Stimulated activated CD8-positive, alpha-beta memory T cell treated with anti-CD3 and anti-CD28 coated beads, Interleukin-7, amount 100 ng/mL, for 4 hours (primary cell): ENCODE measurements at places on chromosomes 4 and X.

- DNase-seq, result no peak
These were observed 301.6 kb downstream of the NAF1 start for GRCh38 chr4:162865102-162865501.

- no peak for DNase-seq
These were observed 168.5 kb upstream of the STK26 start for GRCh38 chrX:131854581-131854980.

DNA sequence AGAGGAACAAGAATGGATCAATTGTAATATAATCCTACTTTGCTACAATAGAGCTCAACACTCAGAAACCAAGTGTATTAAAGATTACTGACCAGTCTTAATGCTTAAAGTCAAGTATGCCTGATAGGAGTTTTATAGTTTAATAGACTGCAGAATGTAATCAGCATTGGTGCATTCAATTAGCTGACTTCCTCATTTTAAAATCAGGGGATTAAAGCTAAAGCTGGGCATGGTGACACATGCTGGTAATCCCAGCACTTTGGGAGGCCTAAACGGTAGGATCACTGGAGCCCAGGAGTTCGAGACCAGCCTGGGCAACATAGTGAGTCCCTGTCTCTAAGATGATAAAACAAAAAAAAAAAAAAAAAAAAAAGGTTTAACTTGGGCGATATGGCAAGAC lies 10.8 kb downstream of the HNRNPDL start:
- no peak for DNase-seq

DNA sequence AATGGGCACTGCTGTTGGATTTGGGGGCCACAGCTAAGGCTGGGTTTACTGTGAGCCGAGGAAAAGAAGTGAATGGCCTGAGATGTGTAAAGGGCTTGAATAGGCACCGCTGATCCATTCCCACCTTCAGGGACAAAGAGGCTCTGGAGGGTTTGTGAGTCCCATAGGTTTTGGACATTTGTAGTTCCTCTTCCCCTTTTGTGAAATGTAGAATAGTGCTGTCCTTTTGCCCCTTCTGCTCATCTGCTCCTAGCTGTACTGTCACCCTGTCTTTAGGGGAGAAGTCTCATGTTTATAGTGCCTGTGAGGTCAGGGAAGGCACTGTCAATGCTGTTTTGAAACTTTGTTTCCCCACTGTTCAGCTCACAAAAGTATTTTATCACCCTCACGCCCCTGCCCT lies 26.4 kb upstream of the CLCN4 start:
- DNase-seq, result no peak

DNA sequence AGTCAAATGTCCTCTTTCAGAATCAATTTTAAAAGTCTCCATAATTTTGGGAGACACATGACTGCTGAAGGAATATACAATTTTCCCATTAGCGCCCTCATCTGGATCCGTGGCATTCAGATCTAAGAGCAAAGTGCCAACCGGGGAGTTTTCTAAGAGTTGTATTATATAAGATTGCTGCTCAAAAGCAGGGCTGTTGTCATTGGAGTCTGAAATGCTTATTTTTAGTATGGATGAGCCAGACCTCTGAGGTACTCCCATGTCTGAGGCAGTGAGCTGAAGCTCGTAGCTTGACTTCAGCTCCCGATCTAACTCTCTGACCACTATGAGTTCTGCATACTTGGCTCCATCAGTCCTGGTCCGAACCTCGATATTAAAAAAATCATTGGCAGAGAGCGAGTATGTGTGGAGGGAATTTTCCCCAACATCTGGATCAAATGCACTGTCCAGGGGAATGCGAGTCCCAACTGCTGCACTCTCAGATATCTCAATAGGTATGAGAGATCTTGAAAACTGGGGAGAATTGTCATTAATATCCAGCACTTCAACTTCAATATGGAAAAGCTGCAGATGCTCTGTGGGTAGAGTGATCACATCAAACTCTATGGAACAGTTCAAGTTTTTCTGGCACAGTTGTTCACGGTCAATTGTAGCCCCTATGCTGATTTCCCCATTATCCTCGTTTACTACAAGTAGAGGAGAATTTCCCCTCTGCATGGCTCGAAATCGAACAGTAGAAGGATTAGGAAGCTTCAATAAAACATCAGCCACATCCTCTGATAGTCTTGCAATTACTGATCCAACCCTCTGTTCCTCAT lies 917 bp downstream of the PCDH18 start:
- DNase-seq, result no peak

DNA sequence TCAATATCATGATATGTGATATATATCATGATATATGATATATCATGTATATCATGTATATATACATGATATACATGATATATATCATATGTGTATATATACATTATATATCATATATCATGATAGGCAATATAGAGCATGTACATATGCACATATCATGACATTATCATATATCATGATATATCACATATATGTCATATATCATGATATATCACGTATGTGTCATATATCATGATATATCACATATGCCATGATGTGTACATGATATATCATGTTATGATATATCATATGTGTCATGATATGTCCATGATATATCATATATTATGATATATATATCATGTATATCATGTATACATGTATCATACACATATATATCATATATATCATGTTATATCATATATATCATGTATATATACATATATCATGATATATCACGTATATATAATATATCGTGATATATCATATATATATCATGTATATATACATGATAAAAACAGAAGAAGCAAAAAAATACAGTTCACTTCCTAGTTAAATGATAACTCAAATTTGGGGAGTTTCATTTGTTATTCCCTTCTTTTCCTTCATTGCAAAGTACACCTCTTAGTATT lies 670.1 kb upstream of the EPHA5 start:
- DNase-seq, result no peak

DNA sequence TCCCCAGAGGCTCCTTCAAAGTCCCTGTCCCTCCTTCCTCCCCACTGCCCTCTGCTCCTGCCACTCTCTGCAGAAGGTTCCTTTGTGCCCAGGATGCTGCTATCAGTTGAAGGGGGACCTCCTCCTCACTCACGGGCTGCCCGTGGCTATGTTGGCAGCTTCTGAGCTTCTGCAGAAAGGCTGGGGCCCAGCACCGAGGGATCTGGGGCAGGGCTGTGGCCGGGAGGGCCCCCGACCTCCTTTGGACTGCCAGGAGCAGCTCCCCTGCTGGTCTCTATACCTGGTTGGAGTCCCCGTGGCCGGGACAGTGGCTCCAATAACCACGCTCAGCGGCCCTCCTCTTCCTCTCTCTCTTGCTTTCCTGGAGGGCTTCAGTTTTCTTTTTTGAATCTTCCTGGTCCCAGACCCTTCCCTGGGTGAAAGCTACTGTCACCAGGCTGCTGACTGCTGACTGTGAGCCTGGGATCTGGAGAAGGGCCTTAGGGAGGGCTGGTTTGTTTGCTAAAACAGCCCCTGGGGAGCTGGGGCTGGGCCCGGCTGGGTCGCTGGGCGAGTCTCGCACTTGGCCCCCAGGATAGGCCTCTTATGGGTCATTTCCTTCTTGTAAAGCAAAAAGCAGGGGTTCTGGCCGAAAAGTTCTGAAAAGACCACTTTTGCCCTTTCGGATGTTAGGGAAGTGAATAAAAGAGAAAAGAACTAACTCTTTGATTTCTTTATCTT lies 46.9 kb downstream of the SORCS2 start:
- DNase-seq, result no peak

DNA sequence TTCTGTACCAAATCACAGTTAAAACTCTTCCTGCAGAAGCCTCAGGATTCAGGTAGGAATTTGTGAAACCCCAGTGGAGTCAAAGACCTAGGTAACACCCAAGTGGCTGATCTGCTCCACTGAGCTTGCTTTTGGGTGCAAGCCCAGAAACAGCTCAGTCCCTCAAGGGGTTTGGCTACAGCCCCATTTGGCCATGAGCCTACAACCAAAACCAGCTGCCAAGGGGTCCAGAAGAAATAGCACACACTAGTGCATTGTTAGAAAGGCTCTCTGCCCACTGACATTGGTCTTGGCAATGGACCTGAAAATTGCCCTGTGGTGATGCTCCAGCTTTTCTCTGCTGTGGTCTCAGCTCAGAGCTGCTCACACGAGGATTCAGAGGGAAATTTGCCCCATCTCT lies 577.4 kb upstream of the INTU start:
- DNase-seq, result no peak

- no peak for DNase-seq
These were observed 267.8 kb downstream of the DTHD1 start for GRCh38 chr4:36549252-36549651.

DNA sequence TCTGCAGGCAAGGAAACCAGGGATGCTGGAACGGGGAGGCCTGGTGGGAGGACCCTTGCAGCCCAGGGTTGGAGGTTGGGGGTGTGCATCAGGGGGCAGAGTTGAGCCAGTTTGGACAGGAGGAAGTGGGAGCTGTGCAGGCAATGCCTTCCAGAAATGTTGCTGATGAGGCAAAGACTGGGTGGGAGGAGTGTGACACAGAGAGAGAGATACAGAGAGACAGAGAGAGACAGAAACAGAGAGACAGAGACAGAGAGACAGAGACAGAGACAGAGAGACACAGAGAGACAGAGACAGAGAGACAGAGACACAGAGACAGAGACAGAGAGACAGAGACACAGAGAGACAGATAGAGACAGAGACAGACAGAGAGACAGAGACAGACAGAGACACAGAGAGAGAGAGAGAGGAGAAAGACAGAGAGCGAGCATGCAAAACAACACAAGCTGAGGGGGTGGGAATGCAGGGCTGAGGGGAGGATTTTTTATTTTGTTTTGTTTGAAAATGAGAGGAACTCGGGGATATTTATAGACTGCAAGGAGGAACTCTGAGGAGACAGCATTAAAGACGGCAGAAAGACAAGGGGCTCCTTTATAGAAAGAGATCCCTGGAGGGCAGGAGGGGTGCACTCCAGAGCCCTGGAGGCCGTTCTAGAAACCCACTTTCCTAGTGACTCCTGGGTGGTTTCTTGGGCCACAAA lies 1.9 kb upstream of the HAUS3 start:
- DNase-seq, result no peak

- no peak for DNase-seq
These were observed 118.7 kb upstream of the AP1S2 start for GRCh38 chrX:15973299-15973698.

- DNase-seq, result no peak
These were observed 14.8 kb downstream of the MSX1 start for GRCh38 chr4:4874254-4874653.

- DNase-seq, result no peak
These were observed 32.8 kb downstream of the FAM149A start for GRCh38 chr4:186137196-186137794.

GRCh38 chr4:152503653-152504290 lies 32.1 kb downstream of the FBXW7 start:
- DNase-seq, result no peak

GRCh38 chrX:153455571-153455970 lies 9.7 kb upstream of the TREX2 start:
- no peak for DNase-seq

DNA sequence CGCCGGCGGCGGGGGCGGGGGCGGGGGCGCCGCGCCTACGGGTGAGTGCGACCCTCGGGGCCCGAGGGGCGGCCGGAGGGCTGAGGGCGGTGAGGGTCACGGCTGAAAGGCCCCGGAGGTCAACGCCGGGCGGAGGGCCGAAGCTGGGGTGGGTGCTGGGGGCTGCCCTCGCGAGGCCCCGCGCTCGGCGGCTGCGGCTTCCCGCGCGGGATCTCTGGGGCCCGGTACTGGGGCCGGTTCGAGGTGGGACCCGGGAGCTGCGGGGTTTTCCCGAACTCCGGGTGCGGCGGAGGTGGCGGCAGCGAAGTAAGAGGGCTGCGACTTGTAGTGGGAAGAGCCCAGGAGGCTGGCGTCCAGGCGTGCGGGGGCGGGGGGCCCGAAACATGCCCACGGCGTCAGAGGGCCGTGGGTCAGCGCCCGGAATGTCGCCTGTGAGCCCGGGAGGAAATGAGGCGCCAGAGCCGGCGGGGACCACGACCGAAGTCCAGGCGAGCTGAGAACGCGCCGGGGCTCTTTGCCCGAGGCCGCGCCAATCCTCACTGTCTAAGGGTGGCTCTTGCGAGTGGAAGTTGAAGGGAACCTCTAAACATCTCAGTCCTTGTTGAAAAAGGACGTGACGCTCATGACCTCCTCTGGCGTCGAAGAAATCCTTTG lies 407 bp downstream of the IL13RA1 start:
- DNase-seq, result no peak

GRCh38 chr4:14096396-14096965 lies 469.0 kb upstream of the BOD1L1 start:
- DNase-seq, result no peak

- no peak for DNase-seq
These were observed 44.0 kb downstream of the SCD5 start for GRCh38 chr4:82754513-82755165.

DNA sequence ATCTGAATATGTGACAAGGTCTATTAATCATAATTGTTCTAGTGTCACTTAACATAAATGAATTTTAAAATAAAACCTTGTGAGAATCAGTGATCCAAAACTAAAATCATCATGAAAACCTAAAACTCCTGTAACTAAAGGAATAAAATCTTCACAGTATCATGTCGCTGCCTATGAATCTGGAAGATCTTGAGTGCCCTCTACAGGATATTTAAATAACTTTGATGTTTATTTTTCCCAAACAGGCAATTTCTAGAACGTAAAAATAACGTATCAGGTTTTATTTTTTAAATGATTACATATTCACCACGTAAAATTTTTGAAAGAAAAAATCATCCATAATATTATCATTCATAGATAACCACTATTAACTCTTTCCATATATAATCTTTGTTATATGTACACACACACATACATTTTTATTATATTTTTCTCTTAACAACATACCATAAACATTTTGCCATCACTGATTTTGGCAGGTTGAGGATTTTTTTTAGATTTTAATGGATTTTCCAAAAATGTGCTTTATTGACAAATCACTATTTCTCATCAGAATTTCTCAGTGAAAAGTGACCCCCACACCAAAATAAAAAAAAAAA lies 79.6 kb downstream of the COMMD8 start:
- DNase-seq, result no peak

DNA sequence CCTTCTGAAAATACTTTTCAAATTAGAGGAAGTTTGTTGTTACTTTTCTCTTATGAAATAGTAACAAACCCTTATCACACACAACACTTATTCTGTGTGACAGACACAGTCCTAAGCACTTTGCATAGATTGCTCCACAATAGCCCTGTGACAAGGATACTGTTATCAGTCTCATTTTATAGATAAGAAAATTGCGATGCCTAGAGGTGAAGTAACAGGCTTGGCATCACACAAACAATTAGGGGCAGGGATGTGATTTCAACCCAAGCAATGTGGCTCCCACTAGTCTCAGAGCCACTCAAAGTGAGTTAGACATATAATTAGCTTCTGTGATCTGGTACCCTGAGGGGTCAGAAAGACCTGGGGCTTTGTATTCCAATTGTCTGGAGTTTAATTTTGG lies 339.9 kb downstream of the FBXO8 start:
- DNase-seq, result no peak

- DNase-seq, result no peak
These were observed 91.9 kb upstream of the ETNPPL start for GRCh38 chr4:108854786-108855185.

- DNase-seq, result no peak
These were observed 1408.8 kb downstream of the STIM2 start for GRCh38 chr4:28269426-28269825.
